ENCODE measurements at places on chromosomes 2 and 18.

DNA sequence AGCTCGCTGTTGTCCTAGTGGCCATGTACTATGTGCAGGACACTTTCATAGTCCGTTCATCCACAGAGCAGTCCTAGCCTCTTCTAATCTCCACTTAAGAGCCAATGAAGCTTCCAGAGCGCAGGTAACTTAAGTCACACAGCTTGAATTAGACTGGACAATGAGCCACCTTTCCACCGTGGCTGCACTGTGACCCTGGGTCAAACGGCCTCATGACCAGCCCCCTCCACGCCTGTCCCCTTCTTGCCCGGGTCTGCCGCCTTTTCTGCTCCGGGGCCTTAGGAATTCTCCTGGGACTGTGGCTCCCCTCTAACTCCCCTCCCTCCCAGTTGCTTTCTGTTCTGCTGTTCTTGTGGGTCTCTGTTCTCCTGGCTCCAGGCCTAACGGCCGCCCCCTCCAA is 8.4 kb upstream of the PRKCE start:
- DNase-seq = no peak

GRCh38 chr2:154549869-154550268 is 148.6 kb upstream of the KCNJ3 start:
- DNase-seq = no peak

- no peak for DNase-seq
These were observed 37.1 kb downstream of the TEX51 start for GRCh38 chr2:126935774-126936173.

DNA sequence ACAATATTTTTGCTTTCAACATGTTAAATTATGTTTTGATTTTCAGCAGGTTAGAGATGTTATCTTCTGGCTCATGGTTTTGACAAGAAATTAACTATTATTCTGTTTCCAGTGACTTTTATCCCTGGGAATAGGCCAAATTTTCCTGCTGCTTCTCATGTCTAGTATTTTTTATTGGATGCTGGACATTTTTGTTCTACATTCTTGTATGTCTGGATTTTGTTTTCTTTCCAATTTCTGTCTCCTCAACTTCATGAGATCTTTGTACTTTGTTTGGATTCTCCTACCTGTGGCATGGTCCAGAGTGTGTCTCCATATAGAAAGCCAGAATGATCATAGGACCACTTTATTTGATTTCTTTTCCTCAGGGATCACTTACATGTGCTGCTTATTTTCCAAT is 33.1 kb upstream of the MYO1B start:
- DNase-seq = no peak

DNA sequence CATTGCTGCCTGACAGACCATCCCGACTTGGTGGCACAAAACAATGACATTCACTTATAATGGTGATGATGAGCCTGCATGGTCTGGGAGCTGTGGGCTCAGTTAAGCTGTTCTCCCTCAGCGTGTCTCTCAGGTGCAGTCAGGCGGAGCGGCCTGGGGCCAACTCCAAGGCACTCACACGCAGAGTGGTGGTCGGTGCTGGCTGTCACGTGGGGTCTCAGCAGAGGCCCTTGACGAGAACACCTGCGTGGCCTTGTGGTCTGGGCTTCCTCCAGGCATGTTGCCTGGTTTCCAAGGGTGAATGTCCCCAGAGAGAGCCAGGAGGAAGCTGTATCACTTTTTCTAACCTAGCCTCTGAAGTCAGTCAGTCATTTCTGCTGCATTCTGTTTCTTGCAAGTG is 29.8 kb downstream of the ARMC9 start:
- no peak for DNase-seq

GRCh38 chr2:175904035-175904434 is 98.0 kb downstream of the LNPK start:
- DNase-seq = no peak

GRCh38 chr2:189252991-189253675 is 73.6 kb upstream of the COL5A2 start:
- no peak for DNase-seq

Measured in stimulated activated CD8-positive, alpha-beta memory T cell treated with anti-CD3 and anti-CD28 coated beads, Interleukin-7, amount 100 ng/mL, for 1 hour (primary cell).